ENCODE measurements at places on chromosomes 7 and 10.

DNA sequence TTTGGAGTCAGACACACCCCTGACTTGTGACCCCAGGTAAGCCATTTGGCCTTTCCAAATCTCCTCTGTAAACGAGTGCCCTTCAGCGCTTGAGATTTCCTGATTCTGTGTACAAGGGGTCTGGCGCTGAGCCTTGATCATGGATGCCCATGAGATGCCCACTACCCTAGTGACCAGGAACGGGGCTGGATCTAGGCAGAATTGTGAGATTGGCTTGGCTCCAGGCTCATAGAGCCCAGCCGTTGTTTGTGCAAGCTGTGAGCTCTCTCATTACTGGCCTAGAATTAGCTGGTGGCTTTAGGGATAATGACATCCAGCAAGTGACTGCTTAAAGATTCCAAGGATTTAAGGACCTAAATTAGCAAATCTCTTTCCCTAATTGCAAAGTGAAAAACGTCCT lies 84.9 kb downstream of the CAMK1D start:
- DNase-seq, result no peak

DNA sequence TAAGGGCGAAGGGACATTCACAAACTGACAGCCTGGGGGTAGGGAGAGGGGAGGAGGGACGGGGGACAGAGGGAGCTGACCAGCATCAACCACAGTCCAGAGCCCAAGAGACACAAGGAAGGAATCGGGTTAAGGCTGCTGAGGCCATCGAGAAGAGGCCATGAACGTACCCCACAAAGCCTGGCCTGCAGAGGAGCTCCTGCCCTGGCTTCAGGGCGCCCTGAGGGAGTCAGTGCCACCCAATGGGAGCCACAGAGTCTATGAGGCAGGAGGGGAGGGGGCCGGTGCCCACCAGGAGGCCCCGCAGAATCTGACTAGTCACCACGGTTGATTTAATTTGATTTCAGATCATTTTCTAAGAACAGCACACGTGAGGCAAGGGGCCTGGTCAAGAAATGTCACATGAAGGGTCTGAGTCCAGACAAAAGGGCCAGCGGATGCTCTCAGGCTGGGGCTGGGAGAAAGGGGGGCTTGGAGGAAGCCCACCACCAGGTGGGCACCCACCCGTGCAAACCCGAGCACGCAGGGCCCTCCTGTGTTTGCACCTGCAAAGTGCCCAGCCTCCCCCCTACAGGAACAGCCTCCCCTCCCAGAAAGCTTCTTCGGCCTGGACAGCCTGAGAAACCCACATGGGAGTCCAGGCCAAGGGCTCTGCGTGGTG lies 40.4 kb downstream of the CAMK2B start:
- DNase-seq, result no peak

DNA sequence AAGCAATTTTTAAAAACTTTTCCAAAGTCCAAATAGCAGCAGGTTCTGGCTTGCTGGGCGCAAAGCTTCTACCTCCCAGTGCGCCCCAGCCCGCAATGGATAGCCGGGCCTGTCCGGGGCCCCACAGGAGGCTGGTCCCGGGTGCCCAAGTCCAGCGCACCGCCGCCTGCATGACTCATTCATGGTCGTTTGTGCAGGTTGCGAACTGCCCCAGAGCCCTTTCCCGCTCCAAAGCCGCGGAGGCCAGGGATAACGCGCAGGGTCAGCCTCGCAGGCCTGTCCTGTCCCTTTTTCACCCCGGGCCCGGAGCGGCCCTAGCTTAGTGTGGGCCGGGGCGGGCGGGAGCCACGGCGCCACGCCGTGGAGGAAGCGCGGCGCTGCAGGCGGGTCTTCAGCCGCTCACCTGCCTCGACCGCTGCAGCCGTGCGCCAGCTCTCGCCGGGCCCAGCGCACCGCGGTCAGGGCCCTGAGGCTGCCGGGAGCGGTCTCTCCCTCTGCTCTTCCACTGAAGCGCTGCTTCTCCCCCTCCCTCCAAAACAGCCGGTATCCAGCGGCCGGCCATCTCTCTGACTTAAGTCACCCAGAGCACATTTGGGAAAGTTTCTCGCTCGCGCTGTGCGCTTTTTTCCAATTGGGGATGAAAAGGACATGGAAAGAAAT lies 1.7 kb upstream of the EGR2 start:
- DNase-seq, result peak; percentile 6

GRCh38 chr10:61609701-61610100 lies 53.0 kb upstream of the CABCOCO1 start:
- no peak for DNase-seq

GRCh38 chr7:4123823-4124222 lies 558.3 kb upstream of the FOXK1 start:
- no peak for DNase-seq

- no peak for DNase-seq
These were observed 109.2 kb downstream of the PPP1R3A start for GRCh38 chr7:113809581-113809980.

DNA sequence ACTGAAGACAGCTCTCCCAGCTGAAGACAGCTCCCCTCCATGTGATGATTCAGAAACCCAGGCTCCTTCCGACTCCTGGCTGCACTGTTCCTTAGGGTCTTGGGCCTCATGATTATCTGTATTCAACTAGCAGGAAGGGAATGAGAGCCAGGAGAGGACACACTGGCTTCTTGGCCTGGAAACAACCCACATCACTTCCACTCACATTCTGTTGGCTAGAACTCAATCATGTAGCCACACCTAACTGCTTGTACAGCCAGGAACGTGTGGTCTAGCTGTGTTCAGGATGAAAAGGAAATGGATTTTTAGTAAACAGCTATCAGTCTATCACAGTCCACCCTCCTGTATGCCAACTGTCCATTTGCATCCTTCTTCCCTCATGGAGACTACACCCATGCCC lies 30.5 kb upstream of the XPNPEP1 start:
- no peak for DNase-seq

- DNase-seq, result peak; percentile 29
These were observed 404.1 kb upstream of the MKI67 start for GRCh38 chr10:128530301-128530700.

- DNase-seq, result no peak
These were observed 65.4 kb downstream of the NEURL1 start for GRCh38 chr10:103558911-103559310.

GRCh38 chr10:78684947-78685346 lies 383.8 kb upstream of the ZMIZ1 start:
- no peak for DNase-seq

DNA sequence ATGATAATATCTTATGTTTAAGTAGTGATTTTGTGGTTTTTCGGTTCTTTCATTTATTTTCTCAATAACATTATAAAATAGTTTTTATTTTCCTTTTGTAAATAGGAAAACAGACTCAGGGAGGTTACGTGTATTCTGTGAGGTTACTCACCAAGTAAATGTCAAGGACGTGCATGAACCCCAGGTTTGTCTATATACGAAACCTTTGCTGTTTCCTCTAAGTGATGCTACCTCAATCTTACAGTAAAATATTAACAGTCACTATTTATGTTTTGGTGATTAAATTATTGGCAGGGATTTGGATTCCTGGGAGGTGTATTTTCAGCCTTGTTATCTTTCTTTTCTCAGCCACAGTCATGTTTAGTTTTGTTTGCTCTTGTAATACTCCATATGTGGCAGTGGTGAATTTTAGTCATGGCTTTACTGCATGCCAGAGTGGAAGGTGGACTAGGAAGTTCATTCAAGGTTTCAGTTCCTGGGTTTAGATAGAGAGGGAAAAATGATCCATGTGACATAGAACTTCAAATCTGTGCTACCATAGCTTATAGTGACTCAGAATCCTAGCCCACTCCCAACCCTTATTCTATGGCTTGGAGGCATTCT lies 139.9 kb downstream of the ARL4A start:
- no peak for DNase-seq

GRCh38 chr10:67789769-67790168 lies 48.2 kb downstream of the DNAJC12 start:
- DNase-seq, result no peak

GRCh38 chr7:39211581-39211980 lies 233.9 kb downstream of the POU6F2 start:
- no peak for DNase-seq

DNA sequence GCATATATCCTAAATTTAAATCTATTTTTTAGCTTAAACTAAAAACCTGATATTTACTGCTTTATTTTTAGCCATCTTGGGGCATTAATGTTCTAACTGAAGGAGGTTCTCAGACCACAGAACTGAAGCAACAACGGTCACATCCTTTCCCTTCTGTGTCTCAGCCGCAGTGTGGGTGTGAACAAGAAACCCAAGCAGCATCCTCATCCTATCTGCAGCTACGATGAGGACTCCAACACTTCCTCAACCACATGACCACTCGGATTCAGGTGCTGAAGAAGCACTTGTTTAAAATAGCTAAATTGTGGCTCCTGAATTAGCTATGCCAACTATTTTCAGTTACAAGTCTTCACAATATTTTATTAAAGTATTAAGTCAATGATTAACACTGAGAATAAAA lies 5.3 kb downstream of the ESYT2 start:
- no peak for DNase-seq

DNA sequence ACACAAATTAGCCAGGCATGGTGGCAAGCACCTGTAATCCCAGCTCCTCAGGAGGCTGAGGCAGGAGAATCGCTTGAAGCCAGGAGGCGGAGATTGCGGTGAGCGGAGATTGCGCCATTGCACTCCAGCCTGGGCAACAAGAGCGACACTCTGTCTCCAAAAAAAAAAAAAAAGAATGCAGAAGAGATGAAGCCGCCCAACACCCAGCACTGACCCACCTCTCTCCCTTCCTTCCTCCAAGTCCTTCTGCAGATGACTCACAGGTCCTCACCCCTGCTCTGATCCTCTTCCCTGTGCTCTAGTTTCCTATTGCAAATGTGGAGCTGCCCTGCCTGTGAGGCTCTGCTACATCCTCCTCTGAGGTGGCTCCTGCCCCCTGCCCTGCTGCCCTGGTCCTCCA lies 22.0 kb upstream of the OPALIN start:
- DNase-seq, result no peak

DNA sequence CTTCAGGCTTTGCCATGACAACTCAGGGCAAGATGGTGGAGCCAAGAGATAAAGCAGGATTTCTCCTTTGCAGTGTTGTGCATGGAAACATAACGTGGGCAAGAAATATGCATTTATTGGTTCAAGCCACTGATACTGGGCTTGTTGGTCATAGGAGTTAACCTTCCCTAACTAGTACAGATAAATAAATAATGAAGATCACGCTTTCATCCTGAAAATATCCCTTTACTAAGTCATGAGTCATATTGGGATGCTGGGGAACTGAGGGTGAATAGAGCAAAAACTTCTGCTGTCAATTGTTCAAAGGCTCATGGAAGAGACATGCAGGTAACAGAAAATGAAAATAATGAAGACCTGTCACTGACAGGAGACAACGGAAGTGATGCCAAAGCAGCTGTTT lies 55.5 kb downstream of the TES start:
- no peak for DNase-seq

- DNase-seq, result no peak
These were observed 81.6 kb upstream of the RNF32 start for GRCh38 chr7:156559001-156559400.
